ENCODE measurements at places on chromosomes 2 and 18.

DNA sequence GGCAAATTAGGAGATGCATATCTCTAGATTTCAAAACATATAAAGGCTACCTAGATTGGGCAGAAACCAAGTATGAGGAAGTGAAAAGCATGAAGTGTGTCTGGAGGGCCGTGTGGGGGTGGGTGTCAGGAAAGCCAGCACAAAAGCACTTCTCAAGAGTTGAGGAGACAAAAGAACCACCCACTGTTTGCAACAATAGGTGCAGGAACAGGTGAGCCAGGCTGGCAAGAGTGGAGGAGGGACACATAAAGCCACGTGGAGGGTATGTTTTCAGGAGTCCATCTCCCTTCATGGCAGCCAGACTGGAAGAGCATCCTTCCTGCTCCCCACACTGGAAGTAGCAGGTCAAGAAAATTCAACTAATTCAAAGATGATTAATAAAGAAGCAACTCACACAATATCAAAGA is 96.4 kb downstream of the CERS6 start:
- peak; percentile 97 for DNase-seq

- DNase-seq, result no peak
These were observed 46.9 kb downstream of the RMDN2 start for GRCh38 chr2:37971971-37972370.

DNA sequence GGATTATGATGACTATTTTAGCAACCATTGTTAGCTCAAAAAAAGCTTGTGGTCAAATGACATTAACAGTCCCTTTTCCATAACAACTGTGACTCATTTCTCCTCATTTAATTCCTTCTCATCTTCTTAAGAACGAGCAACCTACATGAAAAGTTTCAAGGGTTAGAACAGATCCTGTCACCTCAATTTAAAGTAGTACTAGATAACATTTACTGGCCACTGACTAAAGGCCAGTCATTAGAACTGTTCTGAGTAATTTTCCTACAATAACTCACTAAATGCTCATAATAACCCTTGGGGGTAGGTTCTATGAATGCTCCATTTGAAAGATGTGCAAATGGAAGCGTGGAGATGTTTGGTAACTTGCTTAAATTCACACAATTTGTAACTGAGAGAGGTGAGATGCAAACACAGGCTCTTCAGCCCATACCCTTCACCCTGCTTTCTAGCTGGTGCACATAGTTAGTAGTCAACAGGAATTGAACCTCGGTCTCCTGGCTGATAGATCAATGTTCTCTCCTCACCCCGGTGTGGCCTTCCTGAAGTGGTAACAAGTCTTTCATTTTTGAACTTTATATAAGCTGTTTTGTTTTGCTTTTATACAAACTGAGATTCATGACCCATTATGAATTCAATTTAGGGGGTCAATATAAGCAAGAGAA is 212.5 kb downstream of the SETBP1 start:
- no peak for DNase-seq

DNA sequence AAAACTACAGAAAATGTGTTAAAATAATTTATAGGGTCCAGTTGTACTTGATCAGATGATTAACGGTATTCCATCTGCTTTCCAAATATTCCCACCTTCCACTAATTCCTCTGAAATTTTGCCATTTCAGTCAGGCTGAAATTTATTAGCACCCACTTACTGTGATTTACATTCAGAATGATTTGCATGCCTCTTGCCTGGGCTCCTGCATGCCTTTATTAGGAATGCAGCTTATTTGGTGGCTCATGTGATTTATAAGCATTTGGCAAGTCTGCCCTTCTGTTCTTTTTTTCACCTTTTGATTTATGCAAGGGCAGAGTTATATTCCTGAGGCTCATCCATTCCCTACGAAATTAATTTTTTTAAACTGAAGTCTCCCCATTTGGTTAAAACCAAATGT is 1594.5 kb upstream of the PIK3C3 start:
- no peak for DNase-seq

DNA sequence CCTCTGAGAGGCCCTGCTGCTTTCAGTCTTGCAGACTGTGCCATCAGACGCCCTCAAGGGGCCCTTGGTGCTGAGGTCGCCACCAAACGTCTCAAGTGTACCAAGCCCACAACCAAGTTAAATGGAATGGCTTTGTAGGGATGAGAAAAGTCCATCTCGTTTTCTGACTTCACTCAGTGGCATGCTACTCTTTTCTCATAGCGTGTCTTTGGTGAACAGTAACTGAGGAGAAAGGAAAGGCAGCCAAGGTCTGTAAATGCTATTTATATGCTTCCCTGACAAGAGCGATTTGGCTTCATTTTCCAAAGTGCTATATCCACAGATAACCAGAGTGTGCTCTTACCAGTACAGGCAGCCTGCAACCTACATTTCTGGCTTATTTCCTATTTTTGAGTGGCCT is 123.0 kb downstream of the MTX2 start:
- no peak for DNase-seq

DNA sequence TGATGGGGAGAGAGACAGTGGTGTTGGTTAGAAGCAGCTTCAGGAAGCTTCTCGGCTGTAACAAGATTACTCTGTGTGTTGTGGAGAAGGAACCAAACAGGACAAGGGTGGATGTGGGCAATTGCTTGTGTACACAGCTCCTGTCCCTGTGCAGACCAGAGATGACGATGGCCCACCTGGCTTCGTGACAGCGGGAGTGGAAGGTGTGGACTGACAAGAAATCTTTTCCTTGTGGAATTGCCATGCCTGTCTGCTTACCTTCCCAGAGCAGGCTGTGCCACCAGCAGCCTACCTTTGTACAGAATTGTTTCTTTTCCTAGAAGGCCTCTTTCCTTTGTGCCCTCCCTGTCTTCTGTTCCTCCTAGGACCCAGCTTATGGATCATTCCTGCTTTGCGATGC is 93.8 kb downstream of the ITGB1BP1 start:
- DNase-seq, result no peak
